ENCODE measurements at places on chromosomes 13 and 19.
A peak's percentile ranks its signal among the peaks of the same experiment; 100 is the strongest.

- no peak for DNase-seq
These were observed 26.9 kb downstream of the NOTCH3 start for GRCh38 chr19:15173746-15174404.

DNA sequence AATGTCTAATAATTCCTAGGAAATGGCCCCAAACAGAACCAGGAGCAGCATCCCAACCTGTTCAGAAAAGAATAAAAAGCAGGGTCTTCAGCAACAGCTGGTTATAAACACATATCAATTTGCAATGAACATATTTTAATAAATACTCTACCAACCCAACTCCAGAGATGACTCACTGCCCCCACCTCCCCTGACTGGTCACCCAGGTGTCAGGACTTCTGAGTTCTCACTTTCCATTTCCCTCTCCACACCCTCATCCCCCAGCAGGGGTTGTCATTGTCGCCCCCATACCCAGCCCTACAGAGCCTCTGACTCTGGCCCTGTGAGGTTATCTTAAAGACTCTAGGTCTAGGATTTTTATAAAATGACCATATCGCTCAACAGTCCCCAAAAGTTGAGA, 6.9 kb downstream of the SERPINE3 start:
- DNase-seq = no peak

DNA sequence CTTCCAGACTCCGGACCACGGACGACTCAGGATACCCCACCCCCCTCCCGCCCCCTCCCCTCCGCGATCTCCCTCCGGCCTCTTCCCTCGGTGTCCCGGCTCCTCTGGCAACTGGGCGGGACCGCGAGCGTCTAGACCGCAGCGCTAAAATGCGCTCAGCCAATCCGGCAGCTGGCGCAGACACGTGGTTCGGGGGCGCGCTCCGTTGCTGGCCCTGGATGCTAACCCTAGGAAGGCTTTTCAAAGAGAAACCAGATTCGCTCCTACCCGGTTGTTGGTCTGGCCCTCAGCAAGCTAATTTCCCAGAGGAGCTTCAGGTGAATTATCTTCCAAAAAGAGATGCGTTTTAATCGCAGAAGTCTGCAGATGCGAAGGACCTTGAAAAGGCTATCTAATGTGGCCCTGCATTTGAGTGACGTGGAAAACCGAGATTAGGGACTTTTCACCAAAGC, at the start of gene DZIP1:
Gene DZIP1, minus strand, starts transcription at position 106 of the 452 bp plus-strand sequence. CDS start 2,677 bp downstream, outside the sequence.
- peak; percentile 76 for DNase-seq

- DNase-seq = peak; percentile 19
These were observed 18.5 kb downstream of the GPR42 start for GRCh38 chr19:35389192-35389861.

GRCh38 chr19:11535792-11536595, 2.7 kb upstream of the CNN1 start:
- DNase-seq = peak; percentile 94

DNA sequence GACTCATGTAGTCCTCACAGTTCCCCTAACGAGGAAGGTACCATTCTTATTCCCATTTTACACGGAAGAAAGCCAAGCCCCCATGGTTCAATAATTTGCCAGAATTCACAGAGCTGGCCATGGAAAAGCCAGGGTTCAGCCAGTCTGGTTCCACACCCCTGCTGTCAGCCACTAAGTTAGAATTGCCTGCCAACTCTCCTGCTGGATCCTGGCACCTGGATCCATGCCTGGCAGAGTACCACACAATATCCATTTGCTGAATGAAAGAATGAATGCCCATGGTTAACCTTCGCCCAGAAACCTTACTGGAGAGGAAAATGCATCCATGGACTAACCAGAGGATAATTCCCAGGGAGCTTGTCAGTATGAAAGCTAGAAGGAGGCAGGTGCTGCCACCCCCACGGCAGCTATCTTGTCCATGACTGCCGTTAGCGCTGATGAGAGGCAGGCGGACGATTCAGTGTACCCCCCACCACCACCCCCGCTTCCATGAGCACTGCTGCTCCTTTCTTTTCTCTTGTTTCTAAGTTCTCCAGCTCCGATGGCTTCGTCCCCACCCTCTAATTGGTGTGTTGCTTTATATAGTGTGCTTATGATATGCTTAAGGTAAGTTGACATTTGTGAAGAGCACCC, 114.5 kb downstream of the SLC7A1 start:
- DNase-seq = no peak

DNA sequence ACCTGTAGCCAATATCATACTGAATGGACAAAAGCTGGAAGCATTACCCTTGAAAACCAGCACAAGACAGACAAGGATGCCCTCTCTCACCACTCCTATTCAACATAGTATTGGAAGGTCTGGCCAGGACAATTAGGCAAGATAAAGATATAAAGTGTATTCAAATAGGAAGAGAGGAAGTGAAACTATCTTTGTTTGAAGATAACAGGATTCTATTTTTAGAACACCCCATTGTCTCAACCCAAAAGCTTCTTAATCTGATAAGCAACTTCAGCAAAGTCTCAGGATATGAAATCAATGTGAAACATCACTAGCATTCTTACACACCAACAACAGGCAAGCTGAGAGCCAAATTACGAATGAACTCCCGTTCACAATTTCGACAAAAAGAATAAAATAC, 17.8 kb upstream of the CCNA1 start:
- no peak for DNase-seq

GRCh38 chr13:108126056-108126455, 89.3 kb downstream of the LIG4 start:
- DNase-seq = no peak

- DNase-seq = no peak
These were observed 42.1 kb downstream of the TSHZ3 start for GRCh38 chr19:31307071-31307669.

Data from Caki2 (cell line).